NCI-H2081 treated with DMSO at 0.1 percent for 48 hours (cell line): ENCODE measurements at places on chromosomes 7 and 10.

GRCh38 chr10:118832241-118832651 is 77.5 kb upstream of the CACUL1 start:
- DNase-seq, result no peak

- no peak for DNase-seq
These were observed 754.7 kb downstream of the GRID1 start for GRCh38 chr10:85611746-85612377.

DNA sequence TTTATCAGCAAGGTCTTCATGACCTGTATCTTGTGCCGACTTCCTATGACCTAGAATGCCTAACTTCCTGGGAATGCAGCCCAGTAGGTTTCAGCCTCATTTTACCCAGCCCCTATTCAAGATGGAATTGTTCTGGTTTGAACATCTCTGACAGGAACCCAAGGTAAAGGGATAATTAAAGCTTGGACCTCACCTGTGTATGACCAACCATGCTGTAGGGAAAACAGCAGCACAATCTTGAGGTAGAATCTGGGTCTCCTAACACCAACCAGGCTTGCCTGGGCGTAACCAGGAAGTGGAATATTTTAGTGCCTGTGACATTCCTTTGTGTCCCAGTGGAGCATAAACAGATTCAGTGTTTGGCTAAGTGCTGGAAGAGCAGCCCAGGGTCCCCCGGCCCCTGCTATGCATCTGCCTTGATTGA is 94.1 kb downstream of the PFKFB3 start:
- no peak for DNase-seq

DNA sequence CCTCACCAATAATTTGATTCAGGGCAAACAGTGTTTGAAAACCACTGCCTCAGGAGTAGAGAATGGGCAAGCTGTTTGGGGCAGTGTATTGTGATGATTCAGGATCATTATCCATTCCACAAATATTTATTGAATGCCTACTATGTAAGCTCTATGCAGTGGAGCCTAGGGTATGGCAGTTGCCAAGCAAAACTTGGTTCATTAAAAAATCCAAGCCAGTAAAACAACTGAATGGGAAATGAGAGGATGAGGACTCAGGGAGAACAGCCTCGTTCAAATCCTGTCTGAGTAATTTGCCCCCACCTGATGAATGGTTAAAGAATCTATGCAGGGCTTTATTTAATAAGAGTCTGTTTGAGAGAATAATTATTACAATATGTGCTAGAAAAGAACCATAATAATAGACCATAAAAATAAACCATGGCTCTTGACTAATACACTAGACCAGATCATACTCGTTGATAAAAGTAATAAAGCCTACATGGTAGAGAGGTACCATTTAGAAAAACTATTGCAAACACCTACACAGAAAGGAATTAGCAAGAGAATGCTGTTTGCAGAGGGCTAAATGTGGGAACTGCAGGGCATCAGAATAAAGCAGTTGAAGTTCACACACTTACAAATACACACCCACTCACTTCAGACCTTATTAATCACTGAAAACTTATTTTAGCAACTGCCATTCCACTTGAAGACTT is 71.7 kb downstream of the CREB5 start:
- DNase-seq, result no peak

DNA sequence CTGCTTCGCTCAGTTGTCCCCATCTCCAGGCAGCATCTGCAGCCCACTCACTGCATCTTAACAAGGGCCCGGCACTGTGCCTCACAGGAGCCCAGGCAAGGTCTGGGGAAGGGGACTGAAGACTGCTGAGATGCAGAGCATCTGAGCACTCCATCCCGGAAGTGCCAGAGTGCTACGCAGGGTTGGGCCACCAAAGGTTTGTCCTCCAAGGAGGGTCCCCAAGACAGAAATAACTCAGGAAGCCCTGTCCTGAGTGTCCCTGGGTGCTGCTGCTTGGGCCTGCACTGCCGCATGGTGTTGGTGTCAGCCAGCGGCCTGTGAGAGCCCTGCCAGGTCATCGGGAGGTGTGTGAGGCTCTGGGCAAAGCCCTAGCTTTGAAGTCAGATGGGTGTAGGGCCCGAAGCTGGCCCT is 288.2 kb upstream of the ZMIZ1 start:
- no peak for DNase-seq

GRCh38 chr7:94206295-94206694 is 188.4 kb upstream of the COL1A2 start:
- DNase-seq, result no peak

GRCh38 chr7:135910393-135911036 is 66.6 kb downstream of the MTPN start:
- no peak for DNase-seq

DNA sequence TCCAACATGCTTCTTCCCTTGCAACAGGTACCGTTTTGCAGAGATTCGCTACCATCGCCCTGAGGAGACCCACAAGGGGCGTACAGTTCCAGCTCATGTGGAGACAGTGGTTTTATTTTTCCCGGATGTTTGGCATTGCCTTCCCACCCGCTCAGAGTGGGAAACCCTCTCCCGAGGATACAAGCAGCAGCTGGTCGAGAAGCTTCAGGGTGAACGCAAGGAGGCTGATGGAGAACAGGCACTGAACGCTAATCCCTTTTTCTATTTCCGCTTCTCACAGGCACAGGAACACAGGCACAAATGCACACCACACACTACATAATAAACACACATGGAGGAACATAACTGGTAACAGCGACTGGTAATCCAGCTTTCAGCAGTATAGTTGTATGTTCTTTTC is 35.2 kb downstream of the CCAR1 start:
- DNase-seq, result no peak

DNA sequence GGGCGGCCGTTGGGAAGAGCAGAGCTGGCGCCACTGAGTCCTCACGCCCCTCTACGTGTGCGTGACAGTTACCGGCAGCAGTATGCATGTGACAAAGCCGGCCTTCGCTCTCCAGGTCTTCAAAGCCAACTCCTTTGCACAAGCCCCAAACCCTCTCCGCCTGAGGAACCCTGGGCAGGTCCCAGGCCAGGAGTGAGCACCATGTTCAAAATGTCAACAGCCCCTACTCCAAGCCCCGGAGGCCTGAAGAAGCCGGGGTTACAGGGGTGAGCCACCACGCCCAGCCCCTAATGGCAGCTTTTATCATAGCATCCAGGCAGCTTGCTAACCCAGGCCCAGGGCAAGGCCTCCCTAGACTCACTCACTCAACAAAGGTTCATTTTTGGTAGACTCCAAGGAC is 70.8 kb downstream of the OAT start:
- no peak for DNase-seq
